Esophagus squamous epithelium (tissue), 5 donors: ENCODE measurements at places on chromosomes 6 and 20. TPM values are rescaled to one million over a fixed set of nuclear protein-coding genes. Genes with fewer than 3 reads are reported as not detected.

GRCh38 chr6:127459231-127459641 lies at the start of gene KIAA0408:
Gene KIAA0408, minus strand, starts transcription at chr6:127459389. Its CDS starts 5,408 bp downstream, at chr6:127453981.
- H3K4me1 ChIP-seq = no peaks in the 10 kb centered on the region
- peak within 1 kb of the TSS; percentile 60 for H3K4me3 ChIP-seq
- H3K27ac ChIP-seq = peak within 1 kb of the TSS; percentile 85
- no peak for DNase-seq
- H3K27me3 ChIP-seq = no peaks in the 10 kb centered on the region

DNA sequence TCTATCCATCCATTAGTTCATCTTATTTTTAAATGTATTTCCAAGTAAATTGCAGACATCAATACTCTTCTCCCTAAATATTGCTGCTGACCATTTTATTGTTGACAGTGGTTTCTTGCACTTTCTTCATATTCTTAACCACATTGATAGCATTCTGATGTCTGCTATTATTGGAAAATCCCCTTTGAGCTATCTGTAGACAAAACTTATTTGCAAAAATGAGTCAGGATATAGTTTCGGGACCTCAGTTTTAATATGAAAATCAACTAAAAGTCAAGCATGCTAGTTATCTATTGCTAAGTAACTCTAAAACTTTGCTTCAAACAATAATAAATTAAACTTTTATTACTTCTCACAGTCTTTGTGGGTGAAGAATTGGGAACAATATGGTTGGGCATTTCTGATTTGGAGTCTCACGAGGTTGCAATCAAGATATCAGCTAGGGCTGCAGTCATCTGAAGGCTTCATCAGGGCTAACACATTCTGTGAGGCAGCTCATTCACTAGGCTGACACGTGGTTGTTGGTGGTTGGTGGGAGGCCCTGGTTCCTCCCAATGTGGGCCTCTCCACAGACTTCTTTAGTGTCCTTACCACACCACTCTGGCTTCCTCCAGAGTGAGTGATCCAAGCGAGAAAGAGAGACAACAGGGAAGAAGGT lies 32.7 kb downstream of the CD109 start:
- no peaks in the 10 kb centered on the region for H3K4me1 ChIP-seq
- H3K27me3 ChIP-seq = no peaks in the 10 kb centered on the region
- no peaks in the 10 kb centered on the region for H3K36me3 ChIP-seq
- no peak for DNase-seq

The PNPLA1 gene
- 0.59 TPM for total RNA-seq

The TPBG gene
- 18.2 TPM for total RNA-seq
